ENCODE measurements at places on chromosomes 12 and 14.

DNA sequence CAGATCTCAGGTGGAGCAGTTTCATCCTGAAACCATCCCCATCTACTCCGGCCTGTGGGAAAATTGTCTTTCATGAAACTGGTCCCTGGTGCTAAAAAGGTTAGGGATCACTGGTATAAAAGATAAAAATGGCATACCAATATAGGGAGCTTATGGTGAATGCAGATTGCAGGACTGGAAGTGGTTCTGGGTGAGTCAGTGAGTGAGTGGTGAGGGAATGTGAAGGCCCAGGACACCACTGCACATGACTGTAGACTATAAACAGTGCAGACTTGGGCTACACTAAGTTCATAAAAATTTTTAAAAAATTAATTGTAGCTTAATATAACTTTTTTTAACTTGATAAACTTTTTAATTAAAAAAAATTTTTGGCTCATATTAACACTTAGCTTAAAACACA, 67.0 kb upstream of the RD3L start:
- no peak for DNase-seq

- DNase-seq: no peak
Observed at GRCh38 chr12:1297639-1298175, 296.7 kb downstream of the FBXL14 start.

DNA sequence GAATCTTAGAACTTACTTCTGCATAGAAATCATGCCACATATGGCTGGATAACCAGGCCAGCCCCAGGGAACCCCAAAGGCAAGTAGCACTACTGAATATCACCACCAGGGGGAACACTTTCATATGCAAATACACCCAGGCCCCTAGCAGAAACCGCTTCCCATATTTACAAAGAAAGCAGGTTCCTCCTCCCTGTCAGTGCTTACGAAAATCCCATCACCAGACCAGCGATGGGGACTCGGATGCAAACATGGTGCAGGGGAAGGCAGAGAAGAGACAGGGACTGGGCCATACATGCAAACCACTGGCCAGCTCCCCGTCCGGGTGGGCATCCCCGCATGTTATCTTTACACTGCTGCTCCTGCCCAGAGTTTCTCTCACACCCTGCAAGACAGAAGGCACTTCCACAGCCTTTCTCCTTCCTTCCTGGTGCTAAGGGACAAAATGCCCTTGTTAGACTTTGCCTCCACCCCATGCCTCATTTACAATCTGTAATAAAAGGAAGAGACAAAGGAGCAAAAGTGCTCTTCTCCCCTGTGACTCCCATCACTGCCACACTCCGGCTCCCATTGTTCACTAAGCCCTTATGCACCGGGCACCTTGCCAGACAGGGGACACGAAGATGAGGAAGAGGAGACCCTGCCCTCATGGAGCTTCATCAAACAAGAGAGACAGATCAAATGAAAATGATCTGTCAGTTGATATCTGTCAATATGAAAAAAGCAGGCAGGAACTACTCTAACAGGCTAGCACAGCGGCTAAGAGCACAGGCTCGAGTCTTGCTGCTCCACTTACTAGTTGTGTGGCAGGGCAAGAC, 62.3 kb downstream of the PTPN21 start:
- DNase-seq: no peak

- no peak for DNase-seq
Observed at GRCh38 chr12:75260316-75260715, 50.7 kb upstream of the KCNC2 start.

DNA sequence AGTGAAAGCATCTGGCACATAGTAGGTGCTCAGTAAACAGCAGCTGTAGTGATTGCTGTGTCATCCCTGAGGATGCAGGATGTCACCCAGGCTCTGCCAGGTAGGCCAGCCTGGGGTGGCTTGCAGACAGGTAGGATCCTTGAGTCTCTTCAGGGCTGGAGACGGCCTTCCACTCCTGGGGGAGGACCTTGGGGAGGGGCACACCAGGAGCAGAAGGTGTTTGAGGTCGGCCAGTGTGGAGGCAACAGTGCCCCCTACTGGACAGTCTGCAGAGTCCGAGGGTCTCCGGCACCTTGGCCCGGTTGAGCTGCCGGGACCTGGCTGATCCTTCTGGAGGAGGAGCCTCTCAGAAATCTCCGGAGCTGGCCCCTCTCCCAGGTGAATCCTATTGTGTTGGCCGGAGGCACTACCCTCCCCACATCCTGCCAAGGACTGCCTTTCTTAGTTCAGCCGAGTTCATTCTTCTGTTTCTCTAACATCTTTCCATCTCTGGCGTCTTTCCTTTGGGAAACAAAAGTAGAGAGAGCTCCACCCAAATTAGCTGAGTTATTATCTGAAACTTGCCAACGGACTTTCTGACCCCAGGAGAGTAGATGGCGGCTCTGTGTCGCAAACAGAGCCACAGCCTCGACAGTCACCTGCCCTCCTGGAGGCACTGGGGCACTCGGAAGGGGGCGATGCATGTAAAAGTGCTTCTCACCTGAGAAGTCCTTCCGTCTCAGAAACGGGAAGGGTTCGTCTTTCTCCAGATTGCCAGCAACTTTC, 41.8 kb upstream of the CLMN start:
- no peak for DNase-seq

GRCh38 chr14:27623782-27624181, 1025.9 kb upstream of the NOVA1 start:
- no peak for DNase-seq

DNA sequence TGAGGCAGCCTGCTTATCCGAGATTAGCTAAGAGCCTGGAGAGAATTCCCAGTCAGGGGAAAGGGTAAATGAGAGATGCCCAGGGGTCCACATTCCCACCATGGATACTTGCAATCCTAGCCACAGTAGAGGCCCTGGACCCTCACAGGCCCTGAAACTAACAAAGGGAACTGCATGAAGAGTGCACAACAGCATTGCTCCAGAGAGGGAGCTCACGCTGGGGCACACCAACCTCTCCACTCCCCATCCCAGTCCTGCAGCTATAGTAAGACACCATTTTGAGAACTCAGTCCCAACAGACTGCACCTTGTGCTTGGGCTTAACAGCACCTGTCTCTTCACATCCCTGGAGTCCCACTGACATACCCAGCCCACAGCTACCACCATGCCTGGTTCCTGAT, 30.5 kb downstream of the CEP83 start:
- no peak for DNase-seq

DNA sequence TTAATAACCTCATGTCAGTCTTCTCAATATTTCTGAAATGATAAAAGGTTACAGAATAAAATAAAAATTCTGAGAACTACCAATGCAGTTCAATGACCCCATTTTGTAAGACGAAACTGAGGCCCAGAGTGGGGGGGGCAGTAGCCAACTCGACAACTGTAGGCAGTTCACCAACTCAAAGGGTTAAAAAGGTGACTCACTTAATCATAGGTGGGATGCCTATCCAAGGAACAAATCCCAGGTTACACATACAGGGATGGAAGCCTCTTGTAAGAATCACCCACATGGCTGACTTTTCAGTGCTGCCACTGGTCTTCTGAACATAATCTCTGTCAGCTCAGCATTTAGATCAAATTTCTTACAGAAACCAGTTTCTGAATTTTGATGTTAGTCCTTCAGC, 10.9 kb downstream of the PPM1H start:
- no peak for DNase-seq

- no peak for DNase-seq
Observed at GRCh38 chr14:19873178-19873577, 1.8 kb upstream of the OR4K2 start.

GRCh38 chr12:80230068-80230467, 130.7 kb downstream of the OTOGL start:
- no peak for DNase-seq

GRCh38 chr12:24499151-24500146, 449.5 kb downstream of the BCAT1 start:
- DNase-seq: no peak

DNA sequence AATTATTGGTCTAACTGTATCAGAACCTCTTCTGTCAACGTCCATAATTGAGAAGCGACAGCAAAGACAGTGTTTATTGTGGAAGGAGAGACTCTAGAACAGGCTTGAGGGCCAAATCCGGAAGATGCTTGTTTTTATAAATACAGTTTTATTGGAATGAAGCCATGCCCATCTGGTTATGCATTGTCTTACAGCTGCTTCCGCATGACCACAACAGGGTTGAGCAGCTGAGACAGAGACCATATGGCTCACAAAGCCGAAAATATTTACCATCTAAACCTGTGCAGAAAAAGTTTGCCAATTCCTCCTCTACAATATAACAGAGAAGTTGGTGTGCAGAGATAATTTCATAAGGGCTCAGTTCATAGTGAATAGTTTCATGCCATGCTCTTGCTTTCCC, 24.5 kb downstream of the PRKAB1 start:
- no peak for DNase-seq
